ENCODE measurements at places on chromosomes 7 and 10. TPM values are rescaled to one million over a fixed set of nuclear protein-coding genes. Genes with fewer than 3 reads are reported as not detected.

The HTR5A gene
- not detected for total RNA-seq

The HPSE2 gene
- not detected for total RNA-seq

The EPO gene
- total RNA-seq, result 0.30 TPM

DNA sequence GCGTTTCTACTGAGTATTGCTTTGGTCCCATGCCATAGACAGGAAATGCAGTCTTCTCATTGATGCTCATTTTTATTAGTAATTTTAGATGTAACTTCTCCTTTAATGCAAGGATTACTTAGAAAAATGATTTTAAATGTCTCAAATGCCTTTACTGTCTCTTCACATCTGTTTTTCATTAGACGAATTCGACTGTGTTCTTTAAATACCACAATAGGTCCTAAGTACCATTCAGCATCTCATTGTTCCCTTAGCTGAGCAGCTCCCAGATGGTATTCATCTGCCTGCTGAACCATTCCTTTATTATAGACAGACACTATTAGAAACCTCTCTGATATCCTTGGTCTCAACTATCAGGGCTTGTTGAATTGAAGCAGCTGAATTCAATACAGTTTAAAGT is 113.6 kb downstream of the LSMEM1 start:
- no peak overlapping the region for H3K27ac ChIP-seq
- H3K4me1 ChIP-seq, result no peaks in the 10 kb centered on the region
- no peaks in the 10 kb centered on the region for H3K27me3 ChIP-seq
- H3K36me3 ChIP-seq, result no peaks in the 10 kb centered on the region
- no peak overlapping the region for H3K4me3 ChIP-seq

- H3K27ac ChIP-seq, result no peak overlapping the region
- no peak for DNase-seq
- no peak overlapping the region for H3K4me3 ChIP-seq
- H3K36me3 ChIP-seq, result no peaks in the 10 kb centered on the region
- no peaks in the 10 kb centered on the region for H3K27me3 ChIP-seq
These were observed 57.1 kb downstream of the SYPL1 start for GRCh38 chr7:106054971-106055532.

DNA sequence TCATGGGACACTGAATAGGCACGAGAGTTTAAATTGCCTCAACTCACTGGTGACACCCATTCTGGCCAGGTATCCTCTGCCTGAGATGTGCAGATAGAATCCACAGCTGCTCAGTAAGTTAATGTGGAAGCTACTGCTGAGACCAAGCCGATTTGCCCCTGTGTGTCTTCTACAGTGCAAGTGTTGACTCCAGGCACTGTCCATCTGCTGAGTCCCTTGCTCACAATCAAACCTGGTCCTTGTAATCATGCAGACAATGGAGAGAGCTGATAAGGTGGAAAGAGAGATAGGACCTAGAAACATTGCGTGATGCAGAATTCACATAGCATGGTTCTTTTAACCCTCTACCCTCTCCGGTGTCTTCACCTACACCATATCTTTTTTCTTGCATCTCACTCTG is 101.4 kb downstream of the ITGB8 start:
- H3K36me3 ChIP-seq, result no peaks in the 10 kb centered on the region
- no peaks in the 10 kb centered on the region for H3K4me1 ChIP-seq
- H3K27ac ChIP-seq, result no peak overlapping the region
- DNase-seq, result no peak

DNA sequence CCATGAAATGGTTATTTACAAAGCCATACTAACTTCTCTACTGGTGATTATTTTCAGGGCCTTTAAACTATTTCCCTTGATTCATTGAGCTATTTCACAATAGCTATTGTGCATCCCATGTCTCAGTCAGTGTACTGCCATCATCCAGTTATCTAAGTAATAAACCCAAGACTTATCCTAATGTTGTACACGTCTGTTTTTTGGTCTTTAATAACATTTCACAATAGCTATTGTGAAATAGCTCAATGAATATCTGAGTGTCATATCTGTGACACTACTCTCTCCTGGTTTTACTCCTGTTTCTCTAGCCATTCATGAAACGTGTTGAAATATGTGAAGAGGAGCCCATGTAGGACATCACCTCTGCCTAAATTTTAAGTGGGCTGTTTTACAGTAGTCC is 36.5 kb upstream of the TMEM140 start:
- H3K27me3 ChIP-seq, result 0 out of 2 replicates have a peak, but pooled peaks cover 11% of the 10 kb centered on the region
- H3K4me3 ChIP-seq, result no peak overlapping the region
- DNase-seq, result no peak
- H3K27ac ChIP-seq, result no peak overlapping the region

DNA sequence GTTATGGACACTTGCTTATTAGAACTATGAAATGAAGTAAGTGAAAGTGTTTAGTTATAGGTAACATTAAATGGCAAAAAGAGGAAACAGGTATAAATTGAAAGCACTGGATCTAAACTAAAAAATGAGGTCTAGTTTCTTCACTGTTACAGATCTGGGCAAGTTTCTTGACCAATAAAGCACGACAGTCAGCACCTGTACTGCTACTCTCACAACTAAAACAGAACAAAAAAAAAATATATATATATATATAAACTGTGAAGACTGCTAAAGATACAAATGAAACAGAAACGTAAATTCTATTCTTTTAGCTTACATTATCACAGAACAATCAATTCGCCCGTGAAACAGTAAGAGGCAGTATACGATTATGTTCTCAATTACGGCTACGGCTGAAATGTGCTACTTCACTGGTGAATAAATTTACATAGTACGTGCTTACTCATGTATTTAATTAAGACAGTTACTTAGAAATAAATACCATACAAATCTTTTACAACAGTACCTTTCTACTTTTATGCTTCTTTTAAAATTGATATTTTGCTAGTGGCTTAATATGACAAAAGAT is 4.2 kb downstream of the AHR start:
- H3K4me1 ChIP-seq, result peaks cover 74% of the 10 kb centered on the region
- H3K36me3 ChIP-seq, result peaks cover 18% of the 10 kb centered on the region
- DNase-seq, result no peak
- H3K27me3 ChIP-seq, result no peaks in the 10 kb centered on the region
- H3K4me3 ChIP-seq, result no peak overlapping the region
- H3K27ac ChIP-seq, result no peak overlapping the region

DNA sequence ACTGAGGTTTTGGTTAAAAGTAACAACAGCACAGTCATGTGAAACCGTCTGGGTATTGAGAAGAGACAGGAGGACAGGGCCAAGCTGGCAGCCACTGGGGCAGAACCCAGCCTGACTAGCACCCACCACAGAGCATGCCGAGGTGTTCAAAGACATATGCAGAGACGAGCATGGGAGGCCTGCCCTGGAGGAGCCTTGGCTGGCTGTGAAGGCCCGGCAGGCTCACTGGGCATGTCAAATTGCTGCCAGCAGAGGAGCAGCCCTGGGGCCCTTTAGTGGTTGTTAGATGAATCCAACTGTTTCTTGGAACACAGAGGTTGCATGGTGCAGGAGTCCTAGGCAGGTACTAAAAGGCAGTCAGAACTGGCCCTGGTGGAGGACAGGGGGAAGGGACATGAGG is 5.0 kb upstream of the GDF2 start:
- no peak for DNase-seq
- H3K4me3 ChIP-seq, result no peak overlapping the region
- no peaks in the 10 kb centered on the region for H3K4me1 ChIP-seq

Data from PC-9 (cell line).